H1 (cell line): ENCODE measurements at places on chromosomes 3 and 15.

- H3K36me3 ChIP-seq: peaks cover 11% of the 10 kb centered on the region
- no peaks in the 10 kb centered on the region for H3K27me3 ChIP-seq
- H3K4me1 ChIP-seq: peaks cover 7% of the 10 kb centered on the region
- peak; percentile 71 for DNase-seq
- H3K27ac ChIP-seq: peak overlapping the region; percentile 27; the same call in 1 of the 2 replicates
Observed at GRCh38 chr3:38137615-38138348, 679 bp upstream of the MYD88 start.

DNA sequence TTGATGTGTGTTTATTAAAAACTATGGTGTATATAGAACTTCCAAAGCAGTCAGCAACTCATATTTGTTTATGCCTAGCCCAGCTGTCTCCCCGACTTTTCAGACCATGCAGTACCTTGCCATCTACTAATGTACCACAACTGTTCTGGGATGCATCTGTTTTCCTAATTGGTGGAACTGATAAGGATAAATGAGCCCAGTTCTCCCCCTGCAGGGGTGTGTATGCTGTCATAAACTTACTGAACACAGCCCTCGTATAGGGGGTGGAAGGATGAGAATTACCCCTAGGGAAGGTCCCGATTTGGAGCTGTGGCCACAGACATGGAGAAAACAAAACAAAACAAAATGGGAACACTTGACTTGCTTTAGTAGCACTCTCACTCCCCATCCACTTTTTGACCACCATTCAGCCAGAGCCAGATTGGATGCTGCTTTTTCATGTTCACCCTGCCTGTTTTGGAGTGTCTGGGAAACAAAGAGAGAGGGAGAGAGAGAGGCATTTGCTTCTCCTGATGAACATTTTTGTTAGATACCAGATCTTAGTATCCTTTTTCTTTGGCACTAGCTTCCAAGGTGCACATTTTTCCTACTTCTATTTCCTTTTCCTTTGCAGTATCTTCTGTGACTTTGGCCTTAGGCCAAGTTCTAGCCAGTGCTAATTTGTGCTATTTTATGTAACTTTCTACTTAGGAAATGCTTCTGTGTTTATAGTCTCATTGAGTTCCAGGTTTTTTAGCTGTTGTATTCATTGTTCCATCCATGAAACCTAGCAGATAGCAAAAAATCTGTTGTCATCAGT, 29.1 kb downstream of the CADM2 start:
- no peaks in the 10 kb centered on the region for H3K27me3 ChIP-seq
- no peak for DNase-seq
- H3K36me3 ChIP-seq: no peaks in the 10 kb centered on the region
- peaks cover 2% of the 10 kb centered on the region for H3K4me1 ChIP-seq

- no peaks in the 10 kb centered on the region for H3K27me3 ChIP-seq
- DNase-seq: no peak
- no peak overlapping the region for H3K4me3 ChIP-seq
Observed at GRCh38 chr3:35675206-35675605, 35.9 kb downstream of the ARPP21 start.

GRCh38 chr3:190094160-190094718, 26.5 kb downstream of the P3H2 start:
- no peaks in the 10 kb centered on the region for H3K36me3 ChIP-seq
- H3K4me3 ChIP-seq: no peak overlapping the region
- no peak for DNase-seq
- peaks cover 3% of the 10 kb centered on the region; the same call in 1 of the 2 replicates for H3K4me1 ChIP-seq
- H3K27ac ChIP-seq: no peak overlapping the region
- H3K27me3 ChIP-seq: no peaks in the 10 kb centered on the region

DNA sequence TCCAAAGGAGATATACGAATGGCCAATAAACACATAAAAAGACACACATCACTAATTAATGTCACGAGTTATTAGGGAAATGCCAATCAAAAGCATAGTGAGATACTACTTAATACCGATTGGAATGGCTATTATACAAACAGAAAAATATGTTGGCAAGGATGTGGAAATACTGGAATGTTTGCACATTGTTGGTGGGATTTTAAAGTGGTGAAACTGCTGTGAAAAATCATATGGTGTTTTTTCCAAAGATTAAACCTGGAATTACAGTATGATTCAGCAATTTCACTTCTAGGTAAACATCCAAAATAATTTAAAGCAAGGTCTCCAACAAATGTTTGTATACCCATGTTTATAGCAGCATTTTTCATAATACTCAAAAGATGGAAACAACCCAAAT, 765.5 kb downstream of the VGLL3 start:
- no peaks in the 10 kb centered on the region for H3K36me3 ChIP-seq
- H3K4me1 ChIP-seq: no peaks in the 10 kb centered on the region; the same call in 1 of the 2 replicates
- H3K4me3 ChIP-seq: no peak overlapping the region
- no peak overlapping the region for H3K27ac ChIP-seq
- no peaks in the 10 kb centered on the region for H3K27me3 ChIP-seq

DNA sequence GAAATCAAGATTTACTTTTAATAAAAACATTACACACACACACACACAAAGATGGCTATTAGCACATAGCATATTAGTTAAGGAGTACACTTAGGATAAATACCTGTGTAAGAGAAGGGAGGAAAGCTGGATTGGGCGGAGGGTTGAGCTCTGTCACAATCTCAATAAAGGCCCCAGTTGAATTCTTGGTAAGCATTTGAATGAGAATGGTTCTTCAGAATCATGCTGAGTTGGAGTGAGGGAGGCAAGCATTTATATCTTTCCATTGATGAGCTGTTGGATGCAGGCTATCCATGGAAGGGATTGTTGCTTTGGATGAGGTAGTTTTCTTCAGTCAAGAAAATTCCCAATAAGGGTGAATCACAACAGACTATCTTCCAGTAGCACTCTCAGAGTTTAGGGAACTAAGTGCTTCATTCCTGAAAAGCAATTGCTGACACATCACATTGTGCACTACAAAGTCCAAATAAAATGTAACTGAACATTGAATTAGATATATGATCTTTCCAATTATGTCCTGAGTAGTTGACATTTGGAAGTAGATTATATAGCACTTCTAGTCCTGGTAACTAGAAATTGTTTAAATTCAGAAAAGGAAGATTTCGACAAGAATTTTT, 95.7 kb downstream of the SUCNR1 start:
- peaks cover 2% of the 10 kb centered on the region; the same call in 1 of the 2 replicates for H3K4me1 ChIP-seq
- DNase-seq: no peak
- H3K27me3 ChIP-seq: no peaks in the 10 kb centered on the region
- no peaks in the 10 kb centered on the region for H3K36me3 ChIP-seq
- no peak overlapping the region for H3K4me3 ChIP-seq

DNA sequence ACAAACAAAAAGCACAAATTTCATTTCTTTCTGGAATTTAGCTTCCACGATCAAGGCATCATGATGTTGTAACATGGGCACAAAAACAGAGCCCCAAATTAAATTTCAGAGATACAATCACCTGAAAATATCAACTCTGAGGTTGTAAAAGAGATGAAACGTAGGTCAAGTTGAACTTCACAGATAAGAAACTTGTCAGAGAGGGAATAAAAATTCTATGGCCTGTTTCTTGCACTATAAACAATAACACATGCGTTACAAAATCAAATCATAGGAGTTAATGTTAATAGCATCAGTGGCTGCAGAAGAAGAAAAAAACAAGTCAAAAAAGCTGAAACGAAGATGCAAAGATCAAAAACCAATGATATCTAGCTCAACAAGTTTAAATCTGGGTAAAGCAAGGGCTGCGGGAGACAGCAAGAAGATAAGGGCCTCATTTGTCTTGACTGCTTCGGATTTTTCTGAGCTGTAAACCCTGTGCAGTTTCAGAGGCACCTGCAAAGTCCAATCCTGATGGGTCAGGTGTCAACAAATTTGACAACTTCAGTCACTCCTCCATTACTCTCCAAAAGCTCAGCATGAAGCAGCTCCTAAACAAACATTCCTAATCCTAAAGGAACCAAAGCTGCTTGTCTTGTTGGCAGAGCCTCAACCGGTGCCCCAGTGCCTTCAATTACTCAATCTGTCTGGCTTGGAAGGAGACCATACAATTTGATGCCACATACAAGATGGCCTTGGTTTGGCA, 219.8 kb downstream of the STT3B start:
- H3K4me1 ChIP-seq: peaks cover 6% of the 10 kb centered on the region; the same call in 1 of the 2 replicates
- no peaks in the 10 kb centered on the region for H3K27me3 ChIP-seq
- no peak for DNase-seq
- no peak overlapping the region for H3K4me3 ChIP-seq

DNA sequence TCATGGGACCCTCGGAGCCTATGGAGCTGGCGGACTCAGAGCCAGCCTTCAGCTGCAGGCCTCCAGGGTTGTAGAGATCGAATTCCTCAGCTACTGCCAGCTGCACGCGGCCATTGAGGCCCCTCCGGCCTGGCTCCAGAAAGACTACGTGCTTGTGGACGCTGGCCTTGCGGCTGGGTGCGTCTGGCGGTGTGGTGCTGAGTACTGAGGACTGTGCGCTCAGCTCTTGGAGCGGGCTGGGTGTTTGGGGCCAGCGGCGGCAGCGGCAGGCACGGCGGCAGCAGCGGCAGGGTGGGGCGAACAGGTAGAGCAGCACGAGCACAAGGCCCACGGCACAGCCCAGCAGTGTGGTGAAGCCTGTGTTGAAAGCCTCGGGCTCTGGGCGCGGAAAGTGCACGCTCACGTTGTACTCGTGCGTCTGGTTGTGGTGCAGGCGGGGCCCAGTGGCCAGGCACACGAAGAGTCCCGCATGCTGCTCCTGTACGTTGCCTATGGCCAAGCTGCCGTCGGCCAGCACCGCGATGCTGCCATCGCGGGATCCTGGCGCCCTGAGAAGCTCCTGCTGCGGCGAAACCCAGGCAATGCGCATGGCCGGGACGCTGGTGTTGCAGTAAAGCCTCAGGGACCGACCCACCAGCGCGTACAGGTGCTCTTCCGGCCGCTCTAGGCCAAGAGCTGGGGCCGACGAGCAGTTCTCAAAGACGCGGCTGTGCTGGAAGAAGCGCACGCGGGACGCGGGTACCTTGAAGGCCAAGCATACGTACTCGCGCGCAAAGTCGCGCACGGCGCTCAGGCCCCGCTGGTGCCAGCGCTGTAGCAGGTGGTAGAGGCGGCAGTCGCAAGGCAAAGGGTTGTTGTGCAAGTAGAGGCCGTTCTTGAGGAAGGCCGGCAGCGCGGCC, 1.3 kb downstream of the AMIGO3 start:
- H3K36me3 ChIP-seq: peaks cover 9% of the 10 kb centered on the region; the same call in 1 of the 2 replicates
- H3K27me3 ChIP-seq: no peaks in the 10 kb centered on the region
- peaks cover 12% of the 10 kb centered on the region for H3K4me1 ChIP-seq
- peak; percentile 38 for DNase-seq
- no peak overlapping the region for H3K27ac ChIP-seq

- H3K27me3 ChIP-seq: no peaks in the 10 kb centered on the region
- no peak overlapping the region for H3K4me3 ChIP-seq
- no peaks in the 10 kb centered on the region for H3K36me3 ChIP-seq
- no peak for DNase-seq
- H3K27ac ChIP-seq: no peak overlapping the region
Observed at GRCh38 chr3:67450153-67450552, 204.3 kb downstream of the SUCLG2 start.

DNA sequence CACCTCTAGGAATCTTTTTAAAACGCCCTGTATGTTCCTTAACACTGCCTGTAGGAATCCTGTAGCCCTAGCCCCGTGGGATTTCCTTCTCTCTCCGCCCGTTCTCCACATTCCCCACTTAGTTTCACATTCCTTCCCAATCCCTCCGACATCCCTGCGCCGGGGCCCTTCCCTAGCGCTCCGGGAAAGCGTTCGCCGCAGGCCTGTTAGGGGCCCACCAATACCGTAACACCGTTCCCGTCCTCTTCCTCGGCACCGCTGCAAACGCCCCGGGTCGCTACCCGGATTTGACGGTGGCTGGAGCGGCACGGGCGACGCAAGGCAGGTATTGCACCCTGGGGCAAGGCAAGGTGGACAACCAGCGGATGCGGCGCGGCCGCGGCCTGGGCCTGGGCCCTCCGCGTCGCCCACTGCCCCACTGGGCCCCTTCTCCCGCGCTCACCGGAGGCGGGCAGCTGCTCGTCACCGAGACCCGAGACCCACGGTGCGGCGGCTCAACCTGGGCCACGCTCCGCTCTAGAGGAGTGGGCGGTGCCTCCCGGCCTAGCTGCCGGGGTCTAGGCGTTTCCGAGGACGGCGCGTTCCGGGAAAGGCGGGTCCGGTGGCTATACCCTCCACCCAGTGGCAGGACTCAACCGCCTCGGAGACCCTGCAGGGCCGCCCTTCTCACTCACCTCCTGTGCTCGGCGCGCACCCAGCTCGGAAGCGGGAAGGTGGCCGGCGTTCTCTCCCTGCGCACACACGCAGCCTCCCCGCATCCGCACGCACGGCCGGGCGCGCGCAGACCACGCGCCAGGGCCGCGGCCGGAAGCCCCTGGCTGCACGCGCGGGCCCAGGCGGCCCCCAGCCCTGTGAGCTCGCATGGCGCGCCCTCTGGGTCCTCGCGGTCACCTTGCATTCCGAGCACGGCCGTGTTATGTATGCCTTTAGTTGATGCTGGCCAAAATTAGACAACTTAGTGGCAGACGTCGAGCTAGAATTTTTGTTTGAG, at the start of gene B3GALNT1:
B3GALNT1 (minus strand) TSS at position 789 of the 991 bp plus-strand sequence. CDS start 18,595 bp downstream, outside the sequence.
- peak; percentile 80 for DNase-seq
- H3K36me3 ChIP-seq: no peaks in the 10 kb centered on the region
- no peaks in the 10 kb centered on the region for H3K4me1 ChIP-seq
- no peak within 1 kb of the TSS for H3K27ac ChIP-seq
- H3K27me3 ChIP-seq: peaks cover 5% of the 10 kb centered on the region

DNA sequence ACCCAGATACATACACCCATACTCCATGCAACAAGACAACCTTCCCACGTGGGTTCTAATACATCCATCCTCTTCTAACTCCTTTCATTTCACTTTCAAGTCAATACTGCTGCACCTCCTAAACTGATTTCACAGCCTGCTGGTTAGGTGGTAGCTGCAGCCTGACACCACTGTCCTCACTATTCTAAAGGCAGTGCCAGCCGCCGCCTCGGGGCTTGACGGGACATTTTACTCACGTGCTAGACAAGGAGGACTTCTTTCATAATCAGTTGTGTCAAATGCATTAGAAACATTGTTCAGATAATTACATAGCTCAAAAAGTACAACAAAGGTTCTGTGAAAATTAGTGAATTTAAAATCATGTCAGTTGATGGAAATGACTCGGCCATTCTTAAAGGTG, 6.3 kb downstream of the UROC1 start:
- H3K4me1 ChIP-seq: no peaks in the 10 kb centered on the region
- no peak overlapping the region for H3K27ac ChIP-seq
- H3K4me3 ChIP-seq: no peak overlapping the region
- H3K36me3 ChIP-seq: no peaks in the 10 kb centered on the region

- no peaks in the 10 kb centered on the region for H3K27me3 ChIP-seq
- H3K4me3 ChIP-seq: no peak overlapping the region
- no peaks in the 10 kb centered on the region for H3K36me3 ChIP-seq
- no peaks in the 10 kb centered on the region; the same call in 1 of the 2 replicates for H3K4me1 ChIP-seq
- DNase-seq: no peak
- no peak overlapping the region for H3K27ac ChIP-seq
Observed at GRCh38 chr3:5717254-5717653, 529.7 kb downstream of the EDEM1 start.

DNA sequence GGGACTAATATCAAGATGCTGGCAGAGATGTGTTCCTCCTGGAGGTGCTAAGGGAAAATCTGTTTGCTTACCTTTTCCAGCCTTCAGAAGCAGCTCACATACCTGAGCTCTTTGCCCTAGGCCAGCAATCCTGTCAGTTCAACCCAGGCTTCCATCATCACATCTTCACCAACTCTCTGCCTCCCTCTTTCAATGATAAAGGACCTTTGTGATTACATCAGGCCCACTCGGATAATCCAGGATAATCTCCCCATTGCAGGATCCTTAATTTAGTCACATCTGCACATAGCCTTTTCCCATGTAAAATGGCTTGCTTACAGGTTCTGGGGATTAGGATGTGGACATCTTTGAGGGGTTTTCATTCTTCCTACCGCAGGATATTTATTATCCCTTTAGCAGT, 58.3 kb downstream of the NSUN3 start:
- H3K27ac ChIP-seq: no peak overlapping the region
- no peaks in the 10 kb centered on the region for H3K27me3 ChIP-seq
- no peak overlapping the region for H3K4me3 ChIP-seq
